ENCODE measurements at places on chromosomes 2 and 18. TPM values are rescaled to one million over a fixed set of nuclear protein-coding genes. Genes with fewer than 3 reads are reported as not detected.

The ALPP gene
- not detected for polyA plus RNA-seq

- DNase-seq = no peak
Measured at GRCh38 chr2:206974551-206974950, 35.2 kb downstream of the CPO start.

GRCh38 chr2:33115196-33115595 lies 168.4 kb downstream of the LTBP1 start:
- no peak for DNase-seq

The KIF3C gene
- polyA plus RNA-seq = 7.0 TPM

- no peak for DNase-seq
Measured at GRCh38 chr18:12236934-12237832, 17.0 kb upstream of the CIDEA start.

DNA sequence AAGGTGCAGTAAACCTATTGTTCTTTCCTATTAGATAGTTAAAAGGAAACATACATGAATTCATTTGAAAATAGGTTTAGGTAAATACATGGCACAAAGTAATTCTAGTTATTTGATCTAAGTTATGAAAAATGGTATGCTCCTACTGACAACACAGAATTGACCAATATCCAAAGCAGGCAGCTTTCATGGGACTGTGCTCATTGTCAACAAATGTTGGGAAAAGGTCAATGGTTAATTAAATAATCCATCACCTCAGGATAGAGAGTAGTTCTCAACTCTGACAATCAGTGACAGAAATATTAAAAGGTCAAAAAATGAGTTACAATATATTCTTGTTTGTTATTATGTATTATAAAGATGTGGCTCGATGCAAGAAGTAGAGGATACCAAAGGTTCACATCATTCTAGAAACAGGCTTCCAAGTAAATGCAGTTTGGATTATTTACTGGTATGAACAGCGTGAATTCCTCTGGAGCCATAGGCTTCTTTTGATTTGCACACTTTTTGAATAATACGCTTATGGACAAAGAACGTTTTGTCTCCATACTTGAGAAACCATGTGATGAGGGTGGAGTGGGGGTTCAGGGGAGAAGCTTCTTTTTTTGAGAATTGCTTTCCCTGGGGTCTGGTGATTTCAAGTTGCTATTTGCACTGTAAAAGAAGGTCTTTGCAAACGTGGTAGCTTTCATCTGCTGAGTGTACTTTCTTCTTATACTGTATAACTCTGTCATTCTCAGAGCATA lies 422.0 kb upstream of the ZEB2 start:
- DNase-seq = no peak

GRCh38 chr18:54134053-54134452 lies 90.4 kb downstream of the MBD2 start:
- DNase-seq = no peak

DNA sequence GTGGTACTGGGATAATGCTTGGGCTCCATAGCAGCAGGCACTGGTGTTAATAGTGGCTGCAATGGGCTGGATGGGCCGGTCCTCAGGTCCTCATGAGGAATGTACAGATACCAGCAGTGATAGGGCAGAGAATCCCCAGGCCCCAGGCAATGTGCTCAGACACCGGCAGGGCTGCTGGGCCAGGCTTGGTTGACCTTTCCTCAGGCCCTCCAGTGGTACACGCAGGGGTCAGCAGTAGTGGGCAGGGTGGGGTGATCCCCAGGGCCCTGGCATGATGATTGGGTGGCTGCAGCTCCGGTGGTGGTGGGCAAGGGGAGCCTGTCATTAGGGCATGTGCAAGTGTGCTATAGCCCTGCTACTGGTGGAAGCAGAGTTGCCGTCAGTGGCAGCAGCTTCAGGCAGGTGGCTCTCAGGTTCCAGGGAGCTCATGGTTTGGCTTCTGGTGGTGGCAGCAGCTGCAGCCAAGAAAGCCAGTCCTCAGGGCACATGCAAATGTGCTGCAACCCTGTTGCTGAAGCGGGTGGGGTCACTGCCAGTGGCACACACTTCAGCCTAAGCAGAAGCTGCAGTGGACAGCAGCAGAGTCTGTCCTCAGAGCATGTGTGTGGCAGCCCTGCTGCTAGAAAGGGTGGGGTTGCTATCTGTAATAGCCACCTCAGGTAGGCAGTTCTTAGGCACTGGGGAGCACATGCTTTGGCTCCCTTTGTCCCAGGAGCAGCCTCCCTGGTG lies 56.8 kb downstream of the CCNT2 start:
- no peak for DNase-seq

The NABP1 gene
- 93.7 TPM for polyA plus RNA-seq

DNA sequence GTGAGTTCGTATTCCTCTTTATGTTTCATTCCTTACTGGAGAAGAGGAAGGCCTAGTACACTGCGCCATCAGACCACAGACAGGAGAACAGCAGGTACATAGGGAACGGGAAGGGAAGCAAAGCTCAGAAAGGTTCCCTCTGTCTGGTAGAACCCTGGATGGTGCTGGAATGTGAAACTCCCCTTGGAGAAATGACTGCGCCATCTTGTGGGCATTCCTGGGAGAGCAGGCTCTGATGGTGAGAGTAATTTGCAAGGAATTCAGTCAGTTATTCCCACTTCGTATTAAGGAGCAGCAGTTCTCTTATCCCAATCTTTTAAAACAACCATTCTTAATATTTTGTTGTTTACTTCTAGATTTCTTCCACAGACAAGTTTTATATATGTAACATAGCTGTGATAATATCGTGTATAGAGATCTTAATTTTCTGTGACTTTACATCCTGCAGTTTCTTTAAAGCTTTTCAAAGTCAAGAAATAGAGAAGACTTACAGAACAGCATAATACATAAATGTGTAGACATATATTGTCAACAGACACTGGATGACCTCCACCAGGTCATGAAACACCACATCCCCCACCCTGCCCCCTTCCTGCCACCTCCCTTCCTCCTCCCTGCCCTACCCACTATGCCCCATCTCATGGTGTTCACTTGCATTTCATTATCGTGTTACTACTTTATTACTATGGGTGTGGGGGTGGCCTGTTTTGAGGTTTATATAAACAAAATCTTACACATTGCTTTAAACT lies 83.9 kb downstream of the ARHGEF4 start:
- DNase-seq = peak; percentile 3

DNA sequence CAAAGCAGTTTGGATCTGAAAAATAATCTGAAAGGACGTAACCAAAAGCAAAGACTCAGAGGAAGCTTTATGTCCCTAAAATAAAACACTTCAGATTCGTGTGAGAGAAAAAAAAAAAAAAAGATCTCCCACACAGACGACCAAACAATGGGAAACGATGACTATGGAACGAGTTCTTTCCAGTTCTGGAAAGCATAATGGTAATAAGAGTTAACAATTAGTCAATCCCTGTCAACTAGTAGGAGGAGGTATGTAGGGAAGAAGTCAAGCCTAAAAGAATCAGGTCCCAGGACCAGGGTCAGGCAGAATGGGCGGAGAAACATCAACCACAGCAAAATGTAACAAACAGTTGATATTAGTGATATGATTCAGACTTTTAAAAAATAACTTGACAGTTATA lies 170.3 kb upstream of the SETBP1 start:
- no peak for DNase-seq

The GRHL1 gene
- polyA plus RNA-seq = 1.7 TPM

DNA sequence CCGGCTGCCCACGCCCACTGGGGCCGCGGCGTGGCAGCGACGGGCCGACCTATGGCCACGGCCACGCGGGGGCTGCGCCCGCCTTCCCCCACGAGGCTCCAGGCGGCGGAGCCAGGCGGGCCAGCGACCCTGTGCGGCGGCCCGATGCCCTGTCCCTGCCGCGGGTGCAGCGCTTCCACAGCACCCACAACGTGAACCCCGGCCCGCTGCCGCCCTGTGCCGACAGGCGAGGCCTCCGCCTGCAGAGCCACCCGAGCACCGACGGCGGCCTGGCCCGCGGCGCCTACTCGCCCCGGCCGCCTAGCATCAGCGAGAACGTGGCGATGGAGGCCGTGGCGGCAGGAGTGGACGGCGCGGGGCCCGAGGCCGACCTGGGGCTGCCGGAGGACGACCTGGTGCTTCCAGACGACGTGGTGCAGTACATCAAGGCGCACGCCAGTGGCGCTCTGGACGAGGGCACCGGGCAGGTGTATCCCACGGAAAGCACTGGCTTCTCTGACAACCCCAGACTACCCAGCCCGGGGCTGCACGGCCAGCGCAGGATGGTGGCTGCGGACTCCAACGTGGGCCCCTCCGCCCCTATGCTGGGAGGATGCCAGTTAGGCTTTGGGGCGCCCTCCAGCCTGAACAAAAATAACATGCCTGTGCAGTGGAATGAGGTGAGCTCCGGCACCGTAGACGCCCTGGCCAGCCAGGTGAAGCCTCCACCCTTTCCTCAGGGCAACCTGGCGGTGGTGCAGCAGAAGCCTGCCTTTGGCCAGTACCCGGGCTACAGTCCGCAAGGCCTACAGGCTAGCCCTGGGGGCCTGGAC lies 253.2 kb downstream of the GLI2 start:
- no peak for DNase-seq

DNA sequence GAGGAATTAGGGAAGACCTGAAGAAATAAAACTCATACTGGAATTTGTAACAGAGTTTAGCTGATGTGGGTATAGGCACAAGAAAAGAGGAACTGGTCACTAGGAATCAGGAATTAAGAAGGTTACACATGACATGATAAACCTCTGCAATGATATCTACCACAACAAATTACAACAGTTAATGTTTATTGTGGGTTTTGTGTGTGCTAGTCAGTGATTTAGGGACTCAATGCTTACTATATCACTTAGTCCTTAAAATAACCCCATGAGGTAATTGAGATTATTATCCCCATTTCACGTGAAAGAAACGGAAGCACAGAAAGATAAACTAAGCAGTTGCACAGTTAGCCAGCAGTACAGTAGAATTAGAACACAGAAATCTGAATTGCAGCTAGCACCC lies 415.8 kb upstream of the ZEB2 start:
- no peak for DNase-seq

DNA sequence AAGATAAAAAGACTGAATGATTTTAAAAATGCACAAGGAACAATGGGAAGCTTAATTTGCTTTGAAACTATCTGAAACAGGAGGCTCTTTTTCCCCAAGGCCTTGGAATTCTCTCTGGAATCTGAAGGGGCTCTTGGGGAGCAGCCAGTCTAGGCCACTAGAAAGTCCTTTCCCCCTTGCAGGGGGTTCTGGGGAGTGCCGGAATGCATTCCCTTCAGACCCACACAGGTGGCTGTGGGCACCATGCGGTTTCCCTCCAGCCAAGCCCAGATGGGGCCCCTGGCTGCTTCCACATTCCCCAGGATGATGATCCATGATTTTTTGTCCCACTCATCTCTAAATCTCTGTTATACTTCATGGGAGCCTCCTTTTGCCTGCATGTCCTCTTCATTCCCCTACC lies 10.7 kb downstream of the GPR45 start:
- no peak for DNase-seq

GRCh38 chr2:177296040-177296439 lies 31.5 kb upstream of the NFE2L2 start:
- no peak for DNase-seq

The NCKAP5 gene
- 2.1 TPM for polyA plus RNA-seq

The PJVK gene
- polyA plus RNA-seq = 1.5 TPM

The KIF5C gene
- 0.17 TPM for polyA plus RNA-seq

DNA sequence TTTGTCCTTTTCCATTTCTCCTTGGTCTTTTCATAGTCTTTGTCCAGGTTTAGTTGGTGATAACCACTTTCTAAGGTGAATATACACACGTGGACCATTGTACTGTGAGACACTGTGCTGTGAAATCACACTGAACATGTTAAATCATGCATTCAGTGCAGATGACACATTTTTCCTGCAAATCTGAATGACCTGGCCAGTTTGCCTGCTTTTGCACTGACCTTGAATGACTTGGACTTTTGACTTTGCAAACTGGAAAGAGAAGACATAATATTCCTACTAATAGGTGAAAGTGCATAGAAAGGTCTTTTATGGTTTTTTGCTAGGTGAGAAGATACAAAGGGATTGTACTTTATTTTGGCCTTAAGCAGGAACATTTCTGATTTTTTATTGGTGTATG lies 21.7 kb upstream of the PHLPP1 start:
- DNase-seq = no peak

GRCh38 chr2:176170602-176171305 lies 13.6 kb downstream of the HOXD3 start:
- no peak for DNase-seq

- DNase-seq = no peak
Measured at GRCh38 chr18:23765931-23766330, 76.7 kb downstream of the LAMA3 start.

DNA sequence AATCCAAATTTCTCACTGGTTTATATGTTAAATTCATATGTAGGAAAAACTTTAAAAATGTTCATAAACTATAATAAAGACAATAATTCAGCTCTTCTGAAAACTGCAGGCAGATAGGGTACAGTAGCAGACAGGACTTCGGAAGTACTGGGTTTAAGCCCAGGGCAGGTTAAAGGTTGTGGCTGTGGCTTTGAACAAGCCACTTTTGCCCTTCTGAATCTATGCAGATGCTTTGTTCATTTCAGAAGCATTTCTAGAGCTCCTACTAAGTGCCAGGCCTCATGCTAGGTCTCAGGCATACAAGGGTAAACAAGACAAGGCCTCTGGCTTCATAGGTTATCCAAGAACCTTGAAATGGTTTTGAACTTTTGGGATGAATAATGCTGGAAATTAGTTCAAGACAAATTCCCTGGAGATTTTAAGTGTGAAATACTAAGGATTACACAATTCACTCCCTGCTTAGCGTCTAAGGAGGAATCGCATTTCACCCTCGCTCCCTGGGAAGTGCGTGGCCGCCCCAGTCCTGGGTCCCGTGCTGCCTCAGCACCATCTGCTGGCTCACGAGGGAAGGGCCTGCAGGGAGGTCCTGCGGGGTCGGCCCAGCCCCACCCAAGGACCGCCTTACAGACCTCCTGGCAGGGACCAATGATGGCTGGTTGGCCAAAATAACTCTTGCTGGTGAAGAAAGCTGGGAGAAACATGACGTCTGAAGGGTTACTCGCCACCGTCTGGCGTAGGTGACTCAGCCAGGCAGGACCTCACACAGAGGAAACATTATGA lies 67.7 kb upstream of the L3MBTL4 start:
- no peak for DNase-seq

GRCh38 chr2:47002480-47003381 lies 87.1 kb upstream of the MCFD2 start:
- no peak for DNase-seq
